Osteoblast (primary cell): ENCODE measurements at places on chromosomes 13 and 19.

GRCh38 chr13:113914333-113915011, 50.6 kb upstream of the GAS6 start:
- DNase-seq: no peak

- DNase-seq: peak; percentile 37
Observed at GRCh38 chr13:112806739-112807652, 117.2 kb downstream of the ATP11A start.

DNA sequence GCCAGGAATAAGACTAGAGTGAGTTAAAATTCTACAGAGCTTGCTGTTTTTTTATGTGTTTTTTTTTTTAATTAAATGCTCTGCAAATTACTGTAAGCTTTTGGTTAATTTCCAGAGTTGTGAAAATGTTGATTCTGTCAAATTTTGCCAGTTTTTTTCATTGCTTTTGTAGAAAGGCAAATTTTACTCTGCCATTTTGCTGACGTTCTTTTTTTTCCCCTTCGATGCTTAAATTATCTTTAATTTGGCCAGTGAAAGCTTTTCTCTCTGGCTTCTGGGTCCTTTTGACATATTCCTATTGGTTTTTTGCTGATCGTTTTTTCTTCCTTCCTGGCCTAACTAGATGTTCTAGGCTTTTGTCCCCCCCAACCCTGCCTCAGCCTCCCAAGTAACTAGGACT, 23.8 kb upstream of the EVI5L start:
- no peak for DNase-seq

DNA sequence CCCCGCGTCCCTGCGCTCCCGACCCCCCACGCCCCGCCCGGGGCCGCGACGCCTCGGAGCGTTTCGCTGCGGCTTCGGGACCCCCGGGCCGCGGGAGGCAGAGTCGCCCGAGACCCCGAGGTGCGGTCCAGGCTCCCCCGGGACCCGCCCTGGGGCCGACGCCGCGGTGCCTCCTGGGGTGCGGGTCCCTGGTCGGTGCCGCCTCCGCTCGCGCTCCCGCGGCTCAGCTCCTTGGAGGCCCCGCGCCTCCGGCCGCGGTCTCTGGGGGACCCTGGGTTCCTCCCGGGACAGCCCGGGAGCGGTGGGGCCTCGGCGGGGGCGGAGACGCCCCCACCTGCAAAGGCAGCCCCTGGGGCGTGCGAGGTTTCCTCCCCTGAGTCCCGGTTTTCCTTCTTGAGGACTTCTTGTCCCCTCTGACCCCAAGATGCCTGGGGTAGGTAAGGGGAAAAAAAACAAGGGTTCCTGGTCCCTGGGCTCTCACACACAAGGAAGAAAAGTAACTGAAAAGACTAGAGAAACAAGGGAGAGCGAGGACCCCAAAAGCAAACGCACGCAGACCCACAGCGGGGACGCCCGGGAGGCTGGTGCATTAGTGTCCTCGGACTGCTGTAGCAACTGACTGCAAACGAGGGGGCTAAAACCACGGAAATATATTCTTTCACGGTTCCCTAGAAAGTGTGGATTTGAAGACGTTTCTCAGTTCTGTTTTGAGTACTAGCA, 740 bp downstream of the ZNF555 start:
- peak; percentile 75 for DNase-seq

- peak; percentile 42 for DNase-seq
Observed at GRCh38 chr19:49807904-49808675, 5.0 kb downstream of the FUZ start.

DNA sequence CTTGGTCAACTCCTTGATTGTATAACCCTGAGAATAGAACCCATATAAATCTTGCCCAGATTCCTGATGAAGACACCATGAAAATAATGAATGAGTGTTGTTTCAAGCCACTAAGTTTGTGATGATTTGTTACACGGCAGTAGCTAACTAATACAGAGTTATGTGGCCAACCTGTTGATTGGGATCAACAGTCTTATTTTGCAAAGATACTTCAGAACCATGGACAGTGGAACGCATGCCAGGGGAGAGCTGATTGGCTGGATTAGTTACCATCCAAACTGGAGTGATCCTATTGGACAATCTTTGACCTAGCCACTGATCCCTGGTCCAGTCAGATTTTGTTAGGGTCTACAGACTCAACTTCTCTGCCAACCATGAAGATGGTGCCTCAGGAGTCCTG, 26.6 kb downstream of the CD70 start:
- peak; percentile 85 for DNase-seq

DNA sequence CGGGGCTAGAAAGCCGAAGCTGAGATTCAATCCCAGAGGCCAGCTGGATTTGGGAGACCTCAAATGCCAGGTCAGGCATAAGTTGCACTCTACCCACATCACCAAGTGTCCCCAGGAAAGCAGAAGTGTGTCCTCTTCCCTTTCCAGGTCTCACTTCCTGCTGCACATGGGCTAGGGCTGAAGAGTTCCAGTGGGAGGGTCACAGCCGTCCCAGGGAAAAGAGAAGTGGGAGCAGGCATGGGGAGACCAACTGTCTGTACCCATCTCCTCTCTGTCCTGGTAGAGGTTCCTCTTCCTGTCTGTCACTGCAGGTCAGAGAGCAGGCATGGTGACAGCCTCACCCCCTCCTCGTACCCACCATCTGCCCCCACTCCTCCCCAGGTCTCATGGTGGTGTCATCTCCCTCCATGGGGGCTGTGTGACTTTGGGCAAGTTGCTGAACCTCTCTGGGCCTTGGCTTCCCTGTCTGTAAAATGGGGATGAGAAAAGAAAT, 14.8 kb downstream of the AXL start:
- no peak for DNase-seq

- peak; percentile 69 for DNase-seq
Observed at GRCh38 chr13:41694545-41695301, 237.4 kb downstream of the RGCC start.

GRCh38 chr13:43295321-43295720, 271.9 kb downstream of the DNAJC15 start:
- DNase-seq: no peak

- peak; percentile 98 for DNase-seq
Observed at GRCh38 chr19:46487802-46488445, 7.7 kb downstream of the PNMA8B start.

- no peak for DNase-seq
Observed at GRCh38 chr13:68185444-68186141, 955.5 kb upstream of the PCDH9 start.

GRCh38 chr13:33575378-33575777, 242.6 kb upstream of the RFC3 start:
- no peak for DNase-seq

- DNase-seq: peak; percentile 2
Observed at GRCh38 chr19:41019346-41019745, 28.3 kb downstream of the CYP2B6 start.

- no peak for DNase-seq
Observed at GRCh38 chr13:109160357-109160756, 530.9 kb downstream of the MYO16 start.

DNA sequence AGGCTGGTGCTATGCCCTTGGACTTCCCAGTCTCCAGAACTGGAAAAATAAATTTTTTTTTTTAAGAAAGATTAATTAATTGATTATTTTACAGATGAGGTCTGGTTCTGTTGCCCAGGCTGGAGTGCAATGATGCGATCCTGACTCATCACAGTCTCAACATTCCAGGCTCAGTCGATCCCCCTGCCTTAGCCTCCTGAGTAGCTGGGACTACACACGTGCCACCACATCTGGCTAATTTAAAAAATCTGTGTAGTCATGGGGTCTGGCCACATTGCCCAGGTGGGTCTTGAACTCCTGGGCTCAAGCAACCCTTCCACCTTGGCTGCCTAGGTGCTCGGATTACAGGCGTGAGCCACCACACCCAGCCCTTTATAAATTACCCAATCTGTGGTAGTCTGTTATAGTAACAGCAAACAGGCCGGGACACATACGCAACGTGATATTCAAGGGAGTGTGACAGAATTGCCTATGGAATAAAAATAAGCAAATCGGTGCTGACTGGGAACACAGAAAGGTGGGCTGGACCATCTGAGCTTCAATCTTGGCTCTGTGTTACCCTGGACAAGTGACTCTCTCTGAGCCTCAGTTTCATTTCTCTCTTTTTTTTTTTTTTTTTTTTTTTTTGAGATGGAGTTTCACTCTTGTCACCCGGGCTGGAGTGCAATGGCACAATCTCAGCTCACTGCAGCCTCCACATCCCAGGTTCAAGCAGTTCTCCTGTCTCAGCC, 42.8 kb downstream of the PIN1 start:
- DNase-seq: peak; percentile 34

GRCh38 chr13:19158006-19158405, 23.6 kb downstream of the TUBA3C start:
- DNase-seq: no peak

DNA sequence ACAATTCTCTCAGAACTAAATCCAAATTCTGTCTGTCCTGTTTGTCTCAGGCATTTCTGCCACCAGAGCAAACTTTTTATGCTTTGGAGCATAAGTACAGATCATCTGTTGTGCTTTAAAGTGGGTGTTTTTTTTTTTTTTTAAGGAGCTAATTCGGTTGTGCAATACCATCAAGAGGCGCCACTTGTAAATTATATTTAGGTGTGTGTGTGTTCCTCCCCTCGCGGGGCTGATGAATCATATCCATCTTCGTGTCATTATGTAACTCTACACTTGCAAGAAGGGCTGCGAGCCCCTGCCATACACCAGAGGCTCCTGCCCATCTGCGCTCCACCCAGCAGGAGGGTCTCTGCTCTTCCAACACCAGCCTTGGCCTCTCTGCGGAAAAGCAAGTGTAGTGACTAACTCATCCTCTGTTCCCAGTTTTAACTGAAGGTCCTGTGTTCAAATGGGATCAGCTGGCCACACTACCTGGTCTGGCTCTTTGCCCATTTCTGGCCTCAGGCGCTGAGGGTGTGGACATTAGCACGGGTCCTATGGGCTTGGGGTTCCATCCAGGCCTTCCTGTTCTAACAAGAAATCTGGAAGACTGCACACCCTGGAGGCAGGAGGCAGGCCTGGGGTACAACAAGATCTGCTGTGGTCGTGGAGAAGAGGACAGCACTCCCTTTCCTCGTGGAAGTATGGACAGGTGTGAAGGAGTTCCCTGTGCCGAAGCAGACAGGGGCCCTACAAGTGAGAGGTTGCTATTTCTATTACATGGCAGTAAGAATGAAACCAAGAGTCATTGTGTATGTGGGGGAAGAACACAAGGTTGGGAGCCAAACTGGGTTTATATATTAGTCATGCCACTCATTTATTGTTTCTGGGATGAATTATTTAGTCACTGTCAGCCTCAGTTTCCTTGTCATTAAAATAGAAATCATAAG, 96.1 kb upstream of the MBNL2 start:
- DNase-seq: no peak

DNA sequence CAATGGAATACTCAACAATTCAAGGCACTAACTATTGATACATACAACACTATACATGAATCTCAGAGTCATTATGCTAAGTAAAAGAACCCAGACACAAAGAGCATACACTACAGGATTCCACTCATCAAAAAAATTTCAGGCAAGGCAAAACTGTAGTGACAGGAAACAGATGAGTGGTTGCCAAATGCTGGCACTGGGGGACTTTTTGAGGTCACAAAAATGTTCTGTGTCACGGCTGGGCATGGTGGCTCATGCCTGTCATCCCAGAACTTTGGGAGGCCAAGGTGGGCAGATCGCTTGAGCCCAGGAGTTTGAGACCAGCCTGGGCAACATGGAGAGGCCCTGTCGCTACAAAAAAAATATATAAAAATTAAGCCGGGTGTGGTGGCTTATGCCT, 129.4 kb downstream of the KL start:
- DNase-seq: no peak

GRCh38 chr19:5191091-5191490, 149.5 kb downstream of the PTPRS start:
- no peak for DNase-seq

- DNase-seq: no peak
Observed at GRCh38 chr13:20399961-20400360, 125.7 kb downstream of the CRYL1 start.

GRCh38 chr19:7924651-7925170, 1.2 kb downstream of the CTXN1 start:
- peak; percentile 76 for DNase-seq

GRCh38 chr13:97116754-97117153, 105.4 kb upstream of the MBNL2 start:
- peak; percentile 82 for DNase-seq

GRCh38 chr19:1312767-1313694, 27.4 kb downstream of the EFNA2 start:
- DNase-seq: peak; percentile 98

GRCh38 chr19:58575183-58576041, 2.3 kb upstream of the MZF1 start:
- DNase-seq: peak; percentile 99

DNA sequence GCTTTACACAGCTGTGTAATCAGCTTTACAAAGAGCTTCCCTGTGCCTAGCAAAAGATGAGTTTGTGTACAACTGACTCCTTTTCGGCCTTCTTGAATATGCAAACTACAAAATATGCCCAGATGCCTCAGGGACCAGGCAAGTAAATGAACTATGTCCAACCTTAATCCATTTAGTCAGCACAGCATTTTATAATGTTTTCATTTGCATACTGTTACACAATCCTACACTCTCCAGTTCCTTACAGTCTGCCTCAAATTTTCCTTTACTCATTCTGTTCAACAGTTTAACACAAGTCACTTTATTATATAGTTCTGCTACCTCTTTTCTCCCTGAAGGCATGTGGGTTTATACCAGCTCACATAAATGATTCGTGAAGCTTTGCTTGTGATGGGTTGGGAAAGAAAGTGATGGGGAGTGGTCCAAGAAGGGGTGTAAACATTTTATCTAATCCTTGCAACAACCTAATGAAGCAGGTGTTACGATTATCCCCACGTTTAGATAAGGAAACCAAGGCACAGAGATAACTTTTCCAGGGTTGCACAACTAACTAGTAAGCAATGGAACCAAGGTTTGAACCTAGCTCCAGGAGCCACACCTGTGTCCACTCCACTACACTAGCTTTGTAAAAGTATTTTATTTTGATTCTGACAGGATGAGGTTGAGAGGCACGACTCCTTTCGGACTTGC, 3.3 kb upstream of the USP12 start:
- peak; percentile 69 for DNase-seq

- no peak for DNase-seq
Observed at GRCh38 chr19:6041071-6041470, 63.1 kb upstream of the RANBP3 start.

DNA sequence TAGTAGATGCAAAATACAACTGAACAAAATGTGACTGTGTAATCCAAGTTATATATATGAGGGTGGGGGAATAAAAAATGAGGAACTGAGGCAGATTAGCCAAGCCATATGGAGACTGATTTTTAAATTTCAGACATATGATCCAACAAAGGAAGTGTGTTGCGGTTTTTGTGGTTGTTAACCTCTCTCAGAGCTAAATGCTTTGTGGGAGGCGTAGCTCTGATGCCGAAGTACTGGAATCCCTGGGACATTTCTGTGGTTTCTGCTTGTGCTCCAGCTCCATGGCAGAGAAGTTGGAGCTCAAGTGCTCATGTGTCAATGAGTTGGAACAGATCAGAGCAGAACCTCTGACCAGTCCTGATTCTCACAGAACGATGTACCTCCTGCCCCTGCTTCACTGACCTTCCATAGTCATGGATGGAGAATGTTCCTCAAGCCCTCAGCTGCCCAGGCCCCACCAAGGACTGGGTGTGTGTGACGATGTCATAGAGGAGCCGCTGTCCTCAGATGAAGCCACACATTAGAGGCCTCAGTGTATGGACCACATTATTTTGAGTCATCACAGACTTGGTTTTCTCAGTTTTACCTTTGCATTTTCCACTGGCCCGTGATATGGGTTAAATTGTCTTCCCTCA, 107.6 kb downstream of the SOX1 start:
- no peak for DNase-seq
